ENCODE measurements at places on chromosomes 16 and 17.

DNA sequence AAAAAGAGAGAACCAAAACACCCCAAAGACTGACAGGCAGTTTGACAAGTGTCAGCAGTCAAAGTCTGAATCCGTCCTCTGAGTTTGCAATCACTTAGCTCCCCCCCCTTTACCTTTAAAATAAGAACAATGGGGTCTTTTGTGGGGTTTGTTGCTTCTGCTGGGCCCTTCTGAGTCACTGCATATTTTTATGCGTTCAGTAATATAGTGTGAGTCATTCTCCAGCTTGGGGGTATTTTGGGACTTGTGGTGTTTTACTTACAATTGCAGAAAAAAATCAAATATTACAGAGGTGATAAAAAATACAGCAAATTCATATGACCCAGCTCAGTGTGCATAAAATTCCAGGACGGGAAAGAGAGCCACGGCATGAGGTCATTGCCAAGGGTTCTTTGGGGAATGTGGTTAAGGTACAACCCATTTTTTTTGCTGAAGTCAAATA, 120.1 kb downstream of the CYLD start:
- DNase-seq: no peak

- DNase-seq: no peak
Observed at GRCh38 chr16:27223226-27223610, 19.9 kb downstream of the KDM8 start.

- DNase-seq: no peak
Observed at GRCh38 chr16:55570159-55570558, 3.7 kb downstream of the CAPNS2 start.

DNA sequence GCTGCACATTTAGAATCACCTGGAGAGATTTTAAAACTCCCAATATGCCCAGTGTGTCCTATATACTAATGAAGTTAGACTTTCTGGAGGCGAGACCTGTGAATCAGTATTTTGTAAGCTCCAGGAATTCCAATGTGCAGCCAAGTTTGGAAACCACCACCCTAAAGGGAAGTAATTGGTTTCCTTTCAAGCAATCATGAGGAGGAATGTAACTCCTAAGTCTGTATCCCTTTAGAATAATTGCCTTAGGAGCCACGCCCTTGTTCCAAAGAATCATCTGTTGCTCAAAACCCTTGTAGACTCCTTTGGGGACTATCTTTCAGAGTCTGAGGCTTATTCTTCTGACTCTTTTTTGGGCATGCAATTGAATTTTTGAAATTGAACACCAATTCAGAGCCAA, 84.4 kb downstream of the DNAH9 start:
- DNase-seq: no peak

DNA sequence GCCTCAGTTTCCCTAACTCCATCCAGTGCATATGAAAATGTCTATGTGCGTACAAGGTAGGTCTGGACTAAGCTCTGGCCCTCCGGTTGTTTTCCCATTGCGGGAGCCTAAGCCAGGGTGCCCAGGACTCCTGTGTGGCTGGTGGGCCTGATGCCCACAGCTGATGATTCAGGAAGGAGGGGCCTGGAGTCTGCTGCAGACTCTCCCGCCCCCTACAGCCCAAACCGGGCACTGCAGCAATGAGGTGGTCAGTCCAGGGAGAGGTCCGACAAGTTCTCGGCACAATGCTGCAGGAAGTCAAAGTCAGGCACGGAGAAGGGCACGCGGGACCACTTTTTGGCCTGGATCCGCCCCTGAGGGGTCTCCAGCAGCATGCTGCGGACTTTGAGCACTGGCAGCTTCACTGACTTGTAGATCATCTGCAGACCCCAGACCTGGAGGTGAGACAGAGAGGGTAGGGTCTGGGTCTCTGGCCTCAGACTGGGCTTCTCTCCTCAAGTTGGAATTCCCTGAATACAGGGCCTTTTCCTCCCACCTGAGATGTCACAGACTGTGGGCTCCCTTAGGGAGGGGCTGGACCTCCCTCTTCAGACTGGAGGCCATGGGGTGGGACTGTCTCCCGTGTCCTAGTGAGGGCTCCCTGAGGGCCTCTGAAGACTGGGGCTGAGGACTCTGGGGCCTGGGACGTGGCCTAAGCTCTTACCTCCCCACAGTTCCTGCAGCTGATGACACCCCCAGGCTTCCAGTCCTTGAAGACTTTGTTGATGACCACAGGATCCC, 3.4 kb upstream of the ZNF385C start:
- peak; percentile 66 for DNase-seq
